ENCODE measurements at places on chromosomes 3 and 15.

DNA sequence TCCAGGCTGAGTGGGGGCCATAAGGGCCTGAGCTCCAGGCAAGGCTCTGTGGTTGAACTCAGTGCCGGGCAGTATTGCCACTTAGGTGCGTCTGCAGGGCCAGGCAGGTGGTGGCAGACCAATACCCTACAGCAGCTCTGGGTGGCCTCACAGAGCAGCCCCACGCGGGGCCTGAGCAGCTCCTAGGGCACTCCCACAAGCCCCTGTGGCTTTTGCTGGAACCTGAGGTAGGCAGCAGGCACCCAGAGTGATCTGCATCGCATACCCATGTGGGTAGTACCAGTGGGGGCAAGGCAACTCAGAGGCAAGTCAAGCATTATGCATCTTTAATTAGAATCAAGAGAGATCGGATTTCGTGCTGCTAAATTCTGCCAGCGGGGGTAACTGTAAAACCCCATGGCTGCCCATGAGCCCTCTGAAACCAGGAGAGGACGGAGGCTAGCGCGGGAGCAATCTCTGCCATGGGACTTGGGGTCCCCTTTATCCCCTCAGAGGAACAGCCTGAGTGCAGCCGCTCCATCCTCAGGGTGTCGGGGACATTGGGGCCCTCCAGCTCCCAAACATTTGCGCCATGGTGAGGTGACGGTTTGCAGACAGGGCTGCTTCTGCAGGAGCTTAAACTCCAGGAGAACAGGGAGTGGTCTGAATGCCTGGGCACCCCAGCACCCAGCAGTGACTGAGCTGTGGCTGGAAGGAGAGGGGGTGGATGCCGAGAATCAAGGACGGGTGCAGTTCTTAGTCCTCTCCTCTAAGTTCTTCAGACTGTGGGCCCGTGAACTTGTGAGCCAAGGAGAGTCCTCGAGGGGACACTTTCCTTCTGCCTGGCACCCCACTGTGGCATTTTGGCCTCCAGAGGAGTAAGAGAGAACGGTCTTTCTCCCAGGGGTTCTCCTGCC lies 62.4 kb upstream of the PCSK6 start:
- DNase-seq = no peak

- DNase-seq = no peak
Observed at GRCh38 chr3:194070220-194070633, 65.7 kb upstream of the HES1 start.

DNA sequence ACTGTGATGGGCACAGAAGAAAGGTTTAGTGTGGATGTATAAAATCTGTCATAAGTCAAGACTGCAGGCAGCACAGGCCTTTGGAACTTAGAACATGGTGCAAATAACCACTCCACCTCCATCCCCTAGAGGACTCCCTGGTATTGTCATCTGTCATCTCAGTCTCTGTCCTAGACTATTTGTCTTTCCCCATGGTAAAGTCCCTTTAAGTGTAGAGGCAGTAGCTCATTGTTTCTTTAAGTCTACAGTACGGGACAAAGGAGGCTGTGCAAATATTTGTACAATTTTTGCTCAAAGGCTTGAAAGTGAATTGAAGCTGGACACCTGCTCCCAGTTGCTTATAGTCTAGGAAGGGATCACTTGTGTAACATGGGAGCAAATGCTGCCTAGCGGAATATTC lies 3.2 kb upstream of the PXYLP1 start:
- DNase-seq = no peak

- DNase-seq = no peak
Observed at GRCh38 chr3:31294430-31295149, 238.1 kb upstream of the STT3B start.

- no peak for DNase-seq
Observed at GRCh38 chr3:66655671-66656070, 154.8 kb upstream of the LRIG1 start.

GRCh38 chr3:15892311-15893227 lies 94.8 kb upstream of the ANKRD28 start:
- DNase-seq = no peak

GRCh38 chr15:74400915-74401757 lies 32.6 kb downstream of the SEMA7A start:
- DNase-seq = no peak

- DNase-seq = no peak
Observed at GRCh38 chr15:101664303-101664913, 12.2 kb upstream of the TM2D3 start.

- DNase-seq = peak; percentile 38
Observed at GRCh38 chr15:72285927-72286516, 13.7 kb upstream of the PARP6 start.

GRCh38 chr3:195162033-195162669 lies 108.8 kb downstream of the XXYLT1 start:
- DNase-seq = peak; percentile 4

DNA sequence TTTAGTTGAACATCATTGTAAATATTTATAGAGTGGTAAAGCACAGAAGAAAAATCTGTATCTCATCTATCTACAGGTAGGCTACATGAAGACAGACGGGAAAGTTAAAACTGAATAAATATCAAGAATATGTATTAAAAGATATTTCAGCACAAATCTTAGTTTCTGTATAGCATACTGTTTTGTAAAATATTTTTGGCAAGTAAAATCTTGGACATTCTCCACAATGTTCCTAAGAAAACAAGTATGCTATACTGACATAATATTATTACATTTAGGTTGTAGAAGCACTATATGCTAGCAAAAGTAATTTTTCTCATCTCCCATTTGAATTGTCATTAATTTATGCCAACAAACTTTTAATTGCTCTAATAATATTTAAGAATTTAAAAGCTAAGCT lies 326.4 kb upstream of the ARL6 start:
- DNase-seq = no peak

GRCh38 chr3:104646196-104646595 lies 720.5 kb upstream of the ALCAM start:
- DNase-seq = no peak

DNA sequence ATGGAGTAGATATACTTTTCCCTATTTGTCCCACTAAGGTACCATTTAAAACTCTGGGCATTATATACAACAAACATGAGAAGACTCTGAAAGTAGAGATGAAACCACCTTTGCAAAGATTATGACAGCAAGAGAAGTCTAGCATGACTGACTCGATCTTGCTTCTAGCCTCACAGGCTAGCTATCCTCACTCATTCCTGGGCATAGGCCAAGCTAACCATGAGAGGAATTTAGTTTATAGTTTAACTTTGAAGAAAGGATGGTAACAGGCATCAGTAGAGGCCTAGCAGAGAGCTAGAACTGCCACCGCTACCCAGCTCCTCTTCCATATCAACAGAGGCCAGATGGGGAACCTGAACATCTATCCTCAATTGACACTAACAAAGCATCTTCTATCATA lies 63.5 kb upstream of the FSIP1 start:
- DNase-seq = no peak

- no peak for DNase-seq
Observed at GRCh38 chr15:60172143-60172542, 168.0 kb downstream of the FOXB1 start.
